Caco-2 (cell line): ENCODE measurements at places on chromosomes 12 and 14.

DNA sequence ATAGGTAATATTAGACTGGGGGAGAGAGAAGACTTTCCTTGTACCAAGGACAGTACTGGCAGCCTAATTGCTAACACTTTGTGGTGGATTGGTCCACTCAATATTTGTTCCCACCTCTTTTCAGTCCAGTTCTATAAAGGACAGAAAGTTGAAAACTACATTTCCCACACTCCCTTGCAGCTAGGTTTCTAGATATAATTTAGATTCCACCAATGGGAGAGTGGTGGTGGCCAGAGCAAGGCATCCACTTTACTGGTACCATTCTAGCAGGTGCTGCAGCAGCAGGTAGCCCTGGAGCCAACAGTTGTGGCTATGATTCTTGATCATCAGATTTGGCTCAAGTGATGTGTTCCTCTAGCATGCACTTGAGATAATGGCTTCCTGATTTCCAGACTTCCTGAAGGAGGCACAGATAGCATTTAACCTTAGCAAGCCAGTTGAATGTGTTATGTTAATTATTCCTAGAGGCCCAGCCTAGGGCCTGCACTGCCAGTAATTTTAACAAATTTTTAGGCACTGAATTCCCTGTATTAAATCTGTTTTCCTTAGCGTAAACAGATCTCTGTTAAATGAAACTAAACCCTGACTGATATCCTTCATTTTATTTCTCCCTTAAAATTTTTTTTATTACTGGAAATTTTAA is 24.4 kb downstream of the SLC38A1 start:
- H3K27ac ChIP-seq = no peak overlapping the region
- no peak for DNase-seq
- peaks cover 2% of the 10 kb centered on the region; the same call in 1 of the 2 replicates for H3K36me3 ChIP-seq
- no peak overlapping the region for H3K4me3 ChIP-seq
- no peaks in the 10 kb centered on the region for H3K4me1 ChIP-seq
- H3K27me3 ChIP-seq = no peaks in the 10 kb centered on the region

DNA sequence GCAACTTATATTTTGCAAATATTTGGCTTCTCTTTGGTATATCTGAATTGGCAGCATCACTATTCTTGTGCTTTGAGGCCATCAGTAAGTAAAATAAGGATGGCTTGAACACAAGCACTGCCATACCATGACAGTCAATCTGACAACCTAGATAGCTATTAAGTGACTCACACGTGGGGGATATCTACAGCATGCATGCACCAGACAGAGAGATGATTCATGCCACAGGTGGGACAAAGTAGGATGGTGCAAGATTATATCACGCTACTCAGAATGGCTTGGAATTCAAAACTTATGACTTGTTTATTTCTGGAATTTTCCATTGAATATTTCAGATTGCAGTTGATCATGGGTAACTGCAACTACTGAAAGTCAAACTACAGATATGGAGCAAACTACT is 675.6 kb upstream of the MDGA2 start:
- H3K4me3 ChIP-seq = no peak overlapping the region
- H3K27ac ChIP-seq = no peak overlapping the region
- H3K27me3 ChIP-seq = no peaks in the 10 kb centered on the region
- DNase-seq = no peak
- H3K36me3 ChIP-seq = no peaks in the 10 kb centered on the region
- H3K4me1 ChIP-seq = no peaks in the 10 kb centered on the region

DNA sequence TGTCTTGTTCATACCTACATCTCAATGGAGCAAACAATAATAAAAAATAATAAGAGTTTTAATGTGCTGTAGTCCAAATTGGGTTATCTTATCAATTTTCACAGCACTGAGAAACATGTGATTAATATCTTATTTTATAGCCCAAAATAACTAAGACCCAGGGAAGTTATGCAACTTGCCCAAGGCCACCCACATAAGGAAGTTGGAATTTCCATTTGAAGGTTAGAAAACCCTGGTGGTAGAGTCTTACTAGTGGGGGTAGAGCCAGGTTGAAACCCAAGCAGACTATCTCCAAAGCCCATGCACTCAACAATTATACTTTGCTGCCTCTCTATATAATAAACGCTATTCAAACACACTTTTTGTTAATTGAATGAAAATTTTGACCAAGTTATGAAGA is 270.0 kb upstream of the CAND1 start:
- no peaks in the 10 kb centered on the region for H3K27me3 ChIP-seq
- no peak overlapping the region for H3K4me3 ChIP-seq
- no peaks in the 10 kb centered on the region for H3K4me1 ChIP-seq
- H3K36me3 ChIP-seq = no peaks in the 10 kb centered on the region

DNA sequence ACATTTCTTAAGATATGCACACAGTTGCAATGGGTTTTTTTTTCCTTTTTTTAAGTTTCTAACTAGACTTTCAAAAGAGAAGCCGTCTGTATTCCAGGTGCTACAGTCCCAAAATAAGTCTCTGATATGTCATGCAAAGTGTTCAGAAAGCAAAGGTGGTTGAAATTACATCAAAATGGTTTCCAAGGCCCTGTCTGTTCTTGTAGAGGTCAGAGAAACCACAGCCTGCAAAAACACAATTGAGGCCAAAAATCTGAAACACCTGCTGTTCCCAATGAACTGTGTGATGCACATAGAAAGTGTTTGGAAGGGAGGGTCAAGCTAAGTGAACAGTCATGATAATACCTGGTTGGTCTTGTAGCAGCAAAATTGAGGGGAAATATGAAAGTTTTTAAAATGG is 91.0 kb downstream of the VRK1 start:
- H3K27ac ChIP-seq = no peak overlapping the region
- H3K36me3 ChIP-seq = no peaks in the 10 kb centered on the region
- no peak for DNase-seq
- H3K27me3 ChIP-seq = no peaks in the 10 kb centered on the region

GRCh38 chr14:103273745-103274615 is 60.1 kb upstream of the EIF5 start:
- no peaks in the 10 kb centered on the region for H3K36me3 ChIP-seq
- no peak overlapping the region for H3K4me3 ChIP-seq
- no peaks in the 10 kb centered on the region for H3K27me3 ChIP-seq
- no peak overlapping the region for H3K27ac ChIP-seq

DNA sequence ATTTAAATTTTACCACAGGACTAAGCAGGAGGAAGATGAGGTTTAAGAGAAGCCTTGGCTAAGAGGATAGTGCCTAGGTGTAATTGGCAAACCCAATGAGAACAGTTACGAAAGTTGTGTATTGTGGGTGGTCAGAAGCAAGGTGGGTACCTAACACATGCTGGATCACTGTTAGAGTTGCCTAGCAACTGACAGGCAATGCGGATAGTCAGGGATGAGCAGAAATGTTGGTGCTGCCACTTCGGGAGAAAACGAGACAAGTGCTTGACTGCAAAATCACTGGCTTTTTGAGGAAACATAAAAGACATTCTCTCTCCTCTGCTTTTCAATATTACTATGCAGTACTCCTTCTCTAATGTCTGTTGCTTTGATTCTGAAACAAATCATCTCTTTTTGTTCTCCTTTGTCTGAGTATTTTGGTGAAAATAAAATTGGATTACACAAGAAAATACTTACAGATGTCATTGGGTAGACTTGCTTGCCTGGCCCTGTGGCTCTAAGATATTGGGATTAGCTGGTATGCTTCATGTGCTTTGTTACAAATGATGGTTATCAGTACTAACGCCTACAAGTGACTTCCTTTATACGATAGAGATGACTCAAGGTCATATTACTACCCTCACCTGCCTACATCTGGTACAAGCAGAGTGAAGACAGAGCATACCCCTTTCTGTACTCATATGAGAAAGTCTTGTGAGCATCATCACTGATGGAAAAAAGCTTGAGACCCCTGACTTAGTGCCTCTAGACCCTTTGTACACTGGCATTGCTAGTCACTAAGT is 48.0 kb downstream of the TDP1 start:
- DNase-seq = no peak
- no peaks in the 10 kb centered on the region for H3K4me1 ChIP-seq
- no peaks in the 10 kb centered on the region for H3K27me3 ChIP-seq
- H3K27ac ChIP-seq = no peak overlapping the region
- H3K4me3 ChIP-seq = no peak overlapping the region

DNA sequence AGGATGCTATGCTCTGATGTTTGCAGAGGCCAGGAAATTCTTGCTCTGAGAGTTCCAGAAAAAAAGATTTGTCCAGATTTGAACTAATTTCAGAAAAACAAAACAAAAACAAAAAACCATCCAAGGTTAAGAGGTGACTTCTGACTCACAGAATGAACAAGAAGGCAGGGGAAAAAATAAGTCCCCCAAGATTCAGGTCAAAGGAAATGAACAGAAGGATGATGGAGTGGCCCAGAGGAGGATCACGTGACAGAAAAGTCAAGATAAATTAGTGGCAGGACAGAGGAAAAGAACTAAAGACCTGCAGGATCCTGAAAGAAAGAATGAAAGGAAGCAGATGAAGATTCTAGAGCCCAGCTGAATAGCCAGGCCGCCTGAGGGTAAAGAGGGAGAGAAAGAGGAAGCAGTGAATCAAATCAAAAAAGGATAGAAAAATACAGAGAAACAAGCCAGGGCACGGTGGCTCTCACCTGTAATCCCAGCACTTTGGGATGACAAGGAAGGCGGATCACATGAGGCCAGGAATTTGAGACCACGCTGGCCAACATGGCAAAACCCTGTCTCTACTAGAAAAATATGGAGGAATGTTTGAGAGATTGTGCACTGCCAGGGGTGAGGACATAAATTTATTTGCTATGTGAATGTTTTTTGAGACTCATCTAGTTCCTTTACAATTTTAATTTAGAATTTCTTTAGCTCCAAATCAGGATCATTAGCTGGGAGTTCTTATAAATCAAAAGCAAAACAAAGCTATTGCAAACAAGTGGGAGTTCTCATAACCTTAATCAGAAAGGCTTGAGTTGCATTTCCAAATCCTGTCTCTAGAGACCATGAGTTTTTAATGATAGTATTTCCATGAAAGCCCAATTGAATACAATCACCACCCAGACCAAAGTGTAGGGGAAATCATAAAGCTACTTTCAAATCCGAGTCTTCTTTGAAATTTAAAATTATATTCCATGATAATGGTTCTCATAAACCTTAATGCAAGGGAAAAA is 217.1 kb upstream of the PLEKHG7 start:
- DNase-seq = no peak
- H3K4me3 ChIP-seq = no peak overlapping the region
- no peaks in the 10 kb centered on the region for H3K4me1 ChIP-seq

DNA sequence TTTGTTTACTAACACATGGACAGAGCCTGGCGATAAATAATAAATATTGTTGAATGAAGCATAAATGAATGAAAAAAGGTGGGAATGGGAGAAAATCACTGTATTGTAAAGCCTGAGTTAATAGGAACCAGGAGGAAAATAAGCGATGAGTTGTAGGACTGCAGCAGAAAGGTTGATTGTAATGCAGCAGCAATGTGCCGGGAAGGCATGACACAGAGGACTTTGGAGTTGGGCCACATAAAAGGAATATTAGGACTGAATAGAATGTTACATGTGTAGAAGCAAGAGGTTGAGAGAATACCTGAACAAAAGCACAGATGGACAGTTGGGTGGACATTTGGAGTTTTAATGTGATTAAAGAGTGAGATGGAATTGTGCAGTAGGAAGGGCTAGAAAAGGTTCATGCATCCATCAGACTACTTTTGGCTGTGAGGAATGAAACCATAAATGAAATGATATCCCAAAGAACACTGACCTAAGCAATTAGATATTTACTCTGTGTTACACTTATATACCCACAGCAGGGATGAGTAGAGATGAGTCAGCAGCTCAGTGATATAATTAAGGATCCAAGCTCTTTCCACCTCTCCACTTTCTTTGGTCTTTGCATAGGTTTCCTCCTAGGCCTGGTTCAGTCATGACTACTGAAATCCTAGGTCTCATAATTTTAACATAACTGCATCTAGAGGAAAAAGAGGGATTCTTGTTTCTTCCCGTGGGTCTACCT is 55.4 kb downstream of the CCER1 start:
- no peaks in the 10 kb centered on the region for H3K36me3 ChIP-seq
- H3K4me1 ChIP-seq = peaks cover 9% of the 10 kb centered on the region; the same call in 1 of the 2 replicates
- no peak overlapping the region for H3K27ac ChIP-seq
- H3K4me3 ChIP-seq = no peak overlapping the region
- H3K27me3 ChIP-seq = no peaks in the 10 kb centered on the region
- DNase-seq = no peak
